ENCODE measurements at places on chromosomes 12 and 14.
A peak's percentile ranks its signal among the peaks of the same experiment; 100 is the strongest.

- no peak for DNase-seq
Measured at GRCh38 chr14:52227619-52228222, 39.8 kb upstream of the PTGDR start.

DNA sequence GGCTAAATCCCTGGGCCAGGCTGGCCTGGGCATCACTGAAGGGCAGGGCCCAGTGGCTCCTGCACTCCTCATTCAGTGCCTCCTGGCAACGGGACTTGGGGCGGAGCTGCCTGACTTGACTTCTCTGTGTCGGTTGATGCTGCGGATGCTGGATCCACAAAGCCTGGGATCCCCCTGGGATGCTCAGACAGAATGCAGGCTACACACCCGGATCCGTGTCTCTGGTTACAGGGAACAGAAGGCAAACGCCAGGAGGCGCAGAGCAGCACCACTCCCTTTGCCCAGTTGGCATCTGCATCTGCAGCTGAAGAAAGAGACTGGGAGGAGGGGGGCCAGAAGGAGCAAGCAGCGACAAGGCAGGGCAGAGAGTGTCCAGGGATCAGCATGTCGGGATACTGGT, 154.5 kb upstream of the FKBP4 start:
- DNase-seq: no peak

DNA sequence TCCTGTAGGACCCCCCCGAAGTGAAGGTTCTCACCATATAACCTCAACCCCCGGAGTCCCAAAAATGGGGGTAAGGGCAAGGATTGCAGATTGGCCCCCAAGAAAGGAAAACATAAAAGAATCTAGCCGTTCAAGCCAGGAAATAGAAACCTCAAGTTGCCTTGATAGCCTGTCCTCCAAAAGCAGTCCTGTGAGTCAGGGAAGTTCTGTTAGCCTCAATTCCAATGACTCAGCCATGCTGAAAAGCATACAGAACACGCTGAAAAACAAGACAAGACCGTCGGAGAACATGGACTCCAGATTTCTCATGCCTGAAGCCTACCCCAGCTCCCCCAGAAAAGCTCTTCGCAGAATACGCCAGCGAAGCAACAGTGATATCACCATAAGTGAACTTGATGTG, 344.2 kb upstream of the RGS6 start:
- peak; percentile 77 for DNase-seq

DNA sequence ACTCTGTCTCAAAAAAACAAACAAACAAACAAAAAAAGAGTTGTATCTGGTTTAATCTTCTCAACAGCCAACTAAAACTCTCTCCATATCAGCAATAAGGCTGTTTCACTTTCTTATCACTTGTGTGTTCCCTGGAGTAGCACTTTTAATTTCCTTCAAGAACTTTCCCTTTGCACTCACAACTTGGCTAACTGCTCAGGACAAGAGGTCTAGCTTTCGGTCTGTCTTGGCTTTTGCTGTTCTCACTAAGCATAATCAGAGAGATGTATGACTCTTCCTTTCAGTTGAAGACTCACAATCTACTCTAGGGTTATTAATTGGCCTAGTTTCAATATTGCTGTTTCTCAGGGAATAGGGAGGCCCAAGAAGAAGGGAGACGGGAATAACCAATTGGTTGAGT, 12.3 kb downstream of the NEMP1 start:
- no peak for DNase-seq

- no peak for DNase-seq
Measured at GRCh38 chr12:31714406-31715271, 14.2 kb downstream of the AMN1 start.
